Hematopoietic multipotent progenitor cell treated with erythropoietin and hydrocortisone succinate and interleukin-3 and kit ligand, for 8 days (in vitro differentiated cells): ENCODE measurements at places on chromosomes 4 and X.

GRCh38 chrX:134676436-134676835, 18.2 kb upstream of the PLAC1 start:
- DNase-seq, result no peak

- no peak for DNase-seq
Measured at GRCh38 chr4:66565801-66566200, 895.5 kb upstream of the EPHA5 start.

GRCh38 chr4:142700531-142700930, 145.6 kb downstream of the INPP4B start:
- DNase-seq, result no peak

DNA sequence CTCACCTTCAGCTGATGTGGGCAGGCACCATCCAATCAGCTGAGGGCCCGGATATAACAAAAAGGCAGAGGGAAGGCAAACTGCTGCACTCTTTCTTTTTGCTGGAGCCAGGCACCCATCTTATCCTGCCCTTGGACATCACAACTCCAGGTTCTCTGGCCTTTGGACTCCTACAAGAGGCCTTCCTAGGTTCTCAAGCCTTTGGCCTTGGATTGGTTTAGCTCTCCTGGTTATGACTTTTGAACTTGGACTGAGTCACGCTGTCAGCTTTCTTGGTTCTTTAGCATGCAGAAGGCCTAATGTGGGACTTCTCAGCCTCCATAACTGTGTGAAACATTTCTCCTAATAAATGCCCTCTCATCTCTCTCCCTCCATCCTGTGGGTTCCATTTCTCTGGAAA, 23.0 kb upstream of the N4BP2 start:
- DNase-seq, result no peak

- no peak for DNase-seq
Measured at GRCh38 chr4:109947457-109947856, 34.8 kb downstream of the EGF start.
